ENCODE measurements at places on chromosomes 5 and 9. TPM values are rescaled to one million over a fixed set of nuclear protein-coding genes. Genes with fewer than 3 reads are reported as not detected.

Gene SLC34A1
- total RNA-seq, result not detected

Gene ADAMTS13
- 2.5 TPM for total RNA-seq

Gene PCDHGA2
- 0.11 TPM for total RNA-seq

Gene RNF180
- not detected for total RNA-seq

Gene CKMT2
- total RNA-seq, result not detected

Gene C5orf46
- total RNA-seq, result not detected

Gene SPOCK1
- total RNA-seq, result not detected

Gene FOXI1
- total RNA-seq, result not detected

Gene DNM1
- 2.0 TPM for total RNA-seq

Gene OCLN
- 6.2 TPM for total RNA-seq

Gene IRX2
- total RNA-seq, result not detected

Gene CDH12
- not detected for total RNA-seq

DNA sequence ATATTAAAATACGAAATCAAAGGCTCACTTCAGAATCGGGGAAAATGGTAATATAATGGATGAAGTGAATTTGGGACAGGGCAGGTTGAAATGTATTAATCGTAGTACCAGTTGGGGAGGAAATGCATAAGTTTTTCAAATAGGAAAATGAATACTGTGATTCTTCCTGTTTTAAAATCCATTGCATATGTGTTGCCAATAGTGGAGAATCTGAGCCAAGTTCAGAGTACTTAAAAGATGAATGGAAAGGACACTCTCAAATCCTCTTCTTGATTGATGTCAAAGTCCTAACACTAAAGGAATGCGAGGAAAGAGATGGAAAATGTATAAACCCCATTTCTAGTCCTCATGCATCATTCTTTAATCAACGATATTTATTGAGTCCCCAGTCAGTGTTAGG is 160.9 kb upstream of the CCNG1 start:
- DNase-seq, result no peak

DNA sequence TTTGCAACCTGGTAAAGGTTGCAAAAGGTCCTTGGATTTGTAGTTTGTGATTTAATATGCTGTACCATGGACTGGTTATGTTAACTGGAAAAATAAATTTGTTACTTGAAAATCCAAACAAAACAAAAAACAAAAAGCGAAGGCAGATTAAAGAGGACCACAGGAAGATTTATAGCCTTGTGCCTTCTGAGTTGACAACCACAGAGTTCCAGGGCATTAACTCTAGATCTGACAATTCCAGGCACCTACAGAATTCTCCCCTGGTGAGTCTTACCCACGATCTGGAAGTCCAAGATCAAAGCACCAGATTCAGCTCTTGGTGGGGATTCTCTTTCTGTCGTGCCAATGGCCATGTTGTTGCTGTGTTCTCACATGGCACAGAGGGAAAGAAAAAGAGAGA is 107.9 kb upstream of the SELENOP start:
- DNase-seq, result no peak

- no peak for DNase-seq
Measured at GRCh38 chr5:133611357-133612248, 738 bp downstream of the FSTL4 start.

- DNase-seq, result no peak
Measured at GRCh38 chr5:148816782-148817181, 9.6 kb upstream of the ADRB2 start.

DNA sequence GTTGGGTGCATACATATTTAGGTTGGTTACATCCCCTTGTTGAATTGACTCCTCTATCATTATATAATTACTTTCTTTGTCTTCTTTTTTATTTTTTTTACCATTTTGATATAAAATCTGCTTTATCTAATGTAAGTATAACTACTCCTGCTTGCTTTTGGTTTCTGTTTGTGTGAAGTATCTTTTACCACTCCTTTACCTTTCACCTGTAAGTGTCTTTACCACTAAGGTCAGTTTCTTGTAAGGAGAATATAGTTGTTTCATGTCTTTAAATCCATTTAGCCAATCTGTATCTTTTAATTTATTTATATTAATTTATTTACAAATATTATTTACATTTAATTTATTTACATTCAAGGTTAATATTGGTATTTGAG is 33.0 kb downstream of the INSL4 start:
- no peak for DNase-seq

GRCh38 chr9:72680593-72681282 is 159.3 kb downstream of the TMC1 start:
- no peak for DNase-seq

DNA sequence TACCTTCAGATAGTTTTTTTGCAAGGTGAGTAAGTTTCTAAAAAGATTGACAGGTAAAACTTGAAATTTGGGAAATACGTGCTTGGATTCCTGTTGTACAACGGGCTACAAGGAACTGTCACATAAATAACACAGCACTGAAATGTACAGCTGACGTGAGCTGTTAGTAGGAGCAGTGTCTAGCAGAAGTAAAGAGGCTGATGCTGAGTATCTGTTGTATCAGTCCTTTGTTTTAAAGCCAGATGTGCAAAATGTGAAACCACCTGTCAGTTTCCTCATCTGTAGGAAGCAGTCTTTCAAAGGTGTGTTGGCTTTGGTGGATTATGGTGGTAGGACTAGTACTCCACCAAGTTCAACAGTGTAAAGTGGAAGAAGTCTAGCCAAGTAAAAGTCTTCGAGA is 122.3 kb downstream of the EFNA5 start:
- DNase-seq, result no peak

- DNase-seq, result no peak
Measured at GRCh38 chr9:110486218-110486617, 93.3 kb downstream of the SVEP1 start.

DNA sequence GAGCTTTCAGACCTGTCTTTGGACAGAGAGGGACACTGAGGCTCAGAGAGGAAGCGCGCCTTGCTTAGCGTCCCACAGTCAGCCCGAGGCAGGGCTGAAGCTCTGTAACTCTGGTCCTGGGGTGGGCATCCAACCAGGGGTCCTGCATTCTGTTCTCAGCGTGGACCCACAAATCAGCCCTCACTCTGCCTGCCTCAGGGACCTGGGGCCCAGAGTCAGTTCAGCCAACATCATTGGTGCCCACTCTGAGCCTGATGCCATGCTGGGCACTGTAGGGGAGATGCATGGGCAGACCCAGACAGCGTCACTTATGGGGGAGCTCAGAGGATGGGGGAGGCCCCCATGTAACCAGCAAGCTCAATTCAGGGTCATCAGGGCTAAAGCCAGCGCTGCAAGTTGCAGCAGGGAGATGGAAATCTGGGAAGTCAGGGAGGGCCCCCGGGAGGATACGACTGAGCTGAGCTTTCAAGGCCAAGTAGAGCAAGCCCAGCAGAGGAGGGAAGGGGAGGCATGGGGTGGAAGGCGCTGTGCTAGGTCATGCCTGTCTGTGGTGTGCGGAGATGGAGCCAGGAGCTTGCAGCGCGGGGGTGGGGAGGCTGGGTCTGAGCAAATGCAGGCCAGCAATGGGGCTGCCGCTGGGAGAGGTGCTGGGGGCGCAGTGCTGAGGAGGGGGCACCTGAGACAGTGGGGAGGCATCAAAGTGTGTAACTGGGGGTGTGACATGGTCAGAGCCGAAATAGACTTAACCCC is 21.1 kb downstream of the CORO2A start:
- DNase-seq, result no peak

DNA sequence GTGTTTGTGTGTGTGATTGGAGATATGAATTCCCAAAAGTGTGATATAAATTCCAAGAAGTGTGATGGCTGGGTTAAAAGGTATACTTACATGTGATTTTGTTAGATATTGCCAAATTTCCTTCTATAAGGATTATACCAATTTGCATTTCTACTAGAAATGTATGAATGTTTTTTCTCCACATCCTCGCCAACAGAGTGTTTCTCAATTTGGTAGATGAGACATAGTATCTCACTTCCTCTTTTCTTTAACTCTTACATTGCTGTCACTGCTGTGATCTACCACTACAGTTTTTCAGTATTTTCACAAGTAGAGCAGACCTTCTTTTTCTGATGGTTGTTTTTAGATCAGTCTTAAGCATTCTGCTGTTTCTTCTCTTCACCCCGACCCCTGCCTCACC is 111.3 kb downstream of the FER start:
- no peak for DNase-seq

DNA sequence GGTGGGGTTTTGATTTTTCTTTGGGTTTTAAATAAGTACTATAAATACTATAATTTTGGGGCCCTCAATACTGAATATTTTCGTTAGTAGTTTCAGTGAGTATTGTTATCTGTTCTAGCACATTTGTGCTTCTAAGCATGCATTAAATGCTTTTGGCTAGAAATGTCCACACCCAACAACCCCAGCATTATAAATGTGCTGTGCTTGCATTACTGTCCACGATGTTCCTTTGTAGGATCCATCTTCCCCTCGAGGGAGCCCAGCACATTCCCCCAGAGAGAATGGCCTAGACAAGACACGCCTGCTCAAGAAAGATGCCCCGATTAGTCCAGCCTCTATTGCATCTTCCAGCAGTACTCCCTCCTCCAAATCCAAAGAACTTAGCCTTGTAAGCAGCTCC is 134.7 kb downstream of the TLE4 start:
- no peak for DNase-seq

GRCh38 chr9:119639287-119639955 is 270.2 kb upstream of the BRINP1 start:
- DNase-seq, result no peak

GRCh38 chr5:72346398-72346797 is 26.2 kb downstream of the PTCD2 start:
- DNase-seq, result no peak

DNA sequence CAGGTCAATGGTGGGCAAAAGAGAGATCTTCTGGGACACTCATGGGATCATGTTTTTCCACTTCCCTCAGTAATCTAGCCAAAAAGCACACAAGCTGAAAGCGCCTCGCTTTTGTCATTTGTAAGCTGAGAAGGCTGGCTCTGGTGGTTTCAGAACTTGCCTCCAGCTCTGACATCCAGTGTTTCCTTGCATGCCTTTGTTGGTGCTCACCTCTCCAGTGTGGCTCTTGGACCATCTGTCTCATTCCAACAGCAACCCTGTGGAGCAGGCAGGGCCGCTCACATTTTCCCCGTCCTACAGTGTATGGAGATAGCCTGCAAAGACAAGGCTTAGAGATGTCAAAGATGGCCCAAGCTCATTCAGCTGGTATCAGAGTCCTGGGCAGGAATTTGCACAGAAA is 160.8 kb upstream of the KLF4 start:
- no peak for DNase-seq

GRCh38 chr5:56766926-56767325 is 48.4 kb upstream of the MAP3K1 start:
- DNase-seq, result no peak

DNA sequence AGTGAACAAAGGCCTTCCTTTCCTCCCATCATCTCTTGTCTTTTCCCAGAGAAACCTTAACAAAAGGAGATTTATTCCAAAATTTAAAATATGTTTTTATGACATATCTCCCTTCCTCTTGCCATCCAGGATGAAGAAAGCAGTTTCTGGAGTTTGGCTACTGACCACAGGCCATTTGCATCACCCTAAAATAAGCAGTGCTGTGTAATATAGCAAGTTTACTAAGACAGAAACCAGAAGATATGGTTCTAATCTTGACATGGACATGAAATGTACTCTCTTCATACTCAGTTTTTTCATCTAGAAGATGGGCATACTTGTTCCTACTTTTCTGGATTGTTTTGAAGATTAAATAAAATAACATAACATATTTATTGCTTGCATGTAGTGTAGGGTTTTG is 50.2 kb upstream of the ZFAND5 start:
- DNase-seq, result no peak

- no peak for DNase-seq
Measured at GRCh38 chr9:137286975-137287383, 9.5 kb downstream of the TOR4A start.

GRCh38 chr5:119378075-119378700 is 22.4 kb downstream of the TNFAIP8 start:
- DNase-seq, result no peak

GRCh38 chr9:127393645-127394044 is 3.3 kb upstream of the SLC2A8 start:
- no peak for DNase-seq

- no peak for DNase-seq
Measured at GRCh38 chr5:1637639-1638481, 114.1 kb upstream of the LPCAT1 start.

DNA sequence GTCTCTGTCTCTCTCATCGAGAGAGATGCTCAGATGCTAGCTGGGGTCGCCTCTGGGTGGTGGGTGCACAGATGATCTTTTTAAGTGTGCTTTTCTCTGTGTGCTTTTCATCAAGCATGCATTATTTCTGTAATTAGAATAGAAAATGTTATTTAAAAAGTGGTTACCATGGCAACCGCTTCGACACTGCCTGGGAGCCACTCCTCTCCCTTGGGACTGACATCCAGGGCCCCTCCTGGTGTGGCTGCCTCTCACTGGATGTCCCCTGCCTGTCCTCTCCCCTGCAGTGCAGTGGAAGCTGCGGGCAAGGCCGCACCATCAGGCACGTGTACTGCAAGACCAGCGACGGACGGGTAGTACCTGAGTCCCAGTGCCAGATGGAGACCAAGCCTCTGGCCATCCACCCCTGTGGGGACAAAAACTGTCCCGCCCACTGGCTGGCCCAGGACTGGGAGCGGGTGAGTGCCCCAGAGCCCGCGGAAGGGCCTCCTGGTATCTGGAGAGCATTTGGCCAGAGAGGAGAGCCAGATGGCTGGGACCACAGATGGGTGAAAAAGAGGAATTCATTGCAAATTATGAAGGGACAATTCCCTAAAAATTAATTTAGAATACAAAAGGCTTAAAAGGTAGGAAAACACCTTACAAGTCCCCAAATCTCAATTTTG is 34.7 kb downstream of the ADAMTSL2 start:
- no peak for DNase-seq

GRCh38 chr5:55347786-55348185 is 40.0 kb downstream of the MTREX start:
- DNase-seq, result no peak

DNA sequence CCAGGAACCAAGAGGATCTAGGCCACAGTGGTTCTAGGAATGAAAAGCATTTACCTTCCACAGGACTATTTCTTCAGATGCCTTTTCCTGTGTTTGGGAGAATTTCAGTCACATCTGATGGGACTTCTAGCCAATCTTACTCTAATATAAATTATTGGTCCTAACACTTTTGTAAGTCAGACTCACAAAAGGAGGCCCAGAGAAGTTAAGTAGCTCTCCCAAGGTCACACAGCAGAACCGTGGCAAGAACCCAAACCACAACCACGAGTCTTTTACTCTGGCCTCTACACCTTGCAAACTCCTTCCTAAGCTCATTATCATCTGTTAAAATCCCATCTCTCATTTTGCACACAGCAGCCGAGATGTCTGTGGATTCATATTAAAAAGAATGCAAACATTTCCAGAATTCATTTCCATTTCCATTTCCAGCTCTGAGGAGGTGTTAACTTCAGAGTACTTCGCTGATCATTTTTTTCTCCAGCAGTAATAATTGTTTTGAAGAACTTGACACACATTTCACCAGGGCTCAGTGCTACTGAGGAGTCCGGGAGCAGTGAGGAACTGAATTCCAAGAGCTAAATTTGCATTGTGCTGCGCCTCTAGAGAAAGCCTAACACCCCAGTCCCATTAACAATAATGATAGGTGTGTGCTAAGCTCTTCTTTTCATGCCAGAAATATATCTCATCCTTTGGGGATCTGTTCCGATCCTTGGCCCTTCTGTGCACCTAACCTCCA is 168.1 kb downstream of the SEMA6A start:
- DNase-seq, result no peak
